ENCODE measurements at places on chromosomes 3 and 15.
A peak's percentile ranks its signal among the peaks of the same experiment; 100 is the strongest.

DNA sequence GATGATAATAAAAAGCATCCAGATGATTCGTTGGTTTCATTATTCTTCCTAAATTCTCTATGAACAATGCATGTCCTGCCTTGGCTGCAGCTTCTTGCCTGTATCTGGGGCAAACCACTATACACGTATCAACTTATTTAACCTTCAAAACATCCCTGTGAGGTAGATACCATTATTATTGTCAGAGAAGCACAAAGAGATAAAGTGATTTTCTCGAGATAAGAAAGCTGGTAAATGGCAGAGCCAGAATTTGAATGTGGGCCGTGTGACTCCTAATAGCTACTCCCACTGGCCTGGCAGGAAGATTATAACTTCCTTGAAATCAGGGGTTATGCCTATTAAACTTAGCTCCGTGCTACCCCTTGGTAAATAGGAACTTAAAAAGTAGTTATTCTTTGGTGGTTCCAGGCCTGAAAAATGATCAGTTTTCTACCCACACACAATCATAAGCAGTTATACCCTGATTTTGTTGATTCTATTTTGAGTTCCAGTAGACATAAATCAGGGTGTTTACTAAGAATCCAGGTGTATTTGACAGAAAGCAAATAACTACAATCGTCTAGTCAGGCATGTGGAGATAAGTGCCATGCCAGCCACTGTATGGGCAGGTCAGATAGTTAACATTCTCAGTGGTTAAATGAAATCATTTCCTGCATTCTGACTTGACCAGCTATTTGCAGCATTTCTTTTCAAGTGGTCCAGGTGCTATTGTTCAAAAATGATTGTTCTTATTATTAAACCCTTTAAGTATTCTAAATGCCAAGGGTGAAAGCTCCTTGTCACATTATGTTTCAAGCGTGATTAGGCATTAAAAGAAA lies 99.2 kb upstream of the LRRN1 start:
- DNase-seq = no peak

DNA sequence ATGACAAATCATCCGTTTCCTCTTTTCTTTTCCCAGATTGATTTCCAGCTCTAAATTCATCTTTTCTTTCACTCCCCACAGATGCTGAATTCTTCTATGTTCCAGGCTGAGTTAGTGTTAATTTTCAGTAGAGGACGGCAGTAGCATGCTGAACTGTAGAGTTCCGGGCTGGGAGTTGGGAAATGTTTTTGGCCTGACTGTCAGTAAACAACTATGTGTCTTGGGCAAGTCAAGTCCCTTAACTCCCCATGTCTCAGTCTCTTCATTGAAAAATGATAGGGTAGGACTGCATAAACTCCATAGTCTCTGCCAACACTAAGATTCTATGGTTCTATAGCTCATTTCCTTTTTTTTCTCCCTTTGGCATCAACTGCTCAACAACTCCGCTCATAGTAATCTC lies 333.9 kb downstream of the TIGIT start:
- DNase-seq = no peak

DNA sequence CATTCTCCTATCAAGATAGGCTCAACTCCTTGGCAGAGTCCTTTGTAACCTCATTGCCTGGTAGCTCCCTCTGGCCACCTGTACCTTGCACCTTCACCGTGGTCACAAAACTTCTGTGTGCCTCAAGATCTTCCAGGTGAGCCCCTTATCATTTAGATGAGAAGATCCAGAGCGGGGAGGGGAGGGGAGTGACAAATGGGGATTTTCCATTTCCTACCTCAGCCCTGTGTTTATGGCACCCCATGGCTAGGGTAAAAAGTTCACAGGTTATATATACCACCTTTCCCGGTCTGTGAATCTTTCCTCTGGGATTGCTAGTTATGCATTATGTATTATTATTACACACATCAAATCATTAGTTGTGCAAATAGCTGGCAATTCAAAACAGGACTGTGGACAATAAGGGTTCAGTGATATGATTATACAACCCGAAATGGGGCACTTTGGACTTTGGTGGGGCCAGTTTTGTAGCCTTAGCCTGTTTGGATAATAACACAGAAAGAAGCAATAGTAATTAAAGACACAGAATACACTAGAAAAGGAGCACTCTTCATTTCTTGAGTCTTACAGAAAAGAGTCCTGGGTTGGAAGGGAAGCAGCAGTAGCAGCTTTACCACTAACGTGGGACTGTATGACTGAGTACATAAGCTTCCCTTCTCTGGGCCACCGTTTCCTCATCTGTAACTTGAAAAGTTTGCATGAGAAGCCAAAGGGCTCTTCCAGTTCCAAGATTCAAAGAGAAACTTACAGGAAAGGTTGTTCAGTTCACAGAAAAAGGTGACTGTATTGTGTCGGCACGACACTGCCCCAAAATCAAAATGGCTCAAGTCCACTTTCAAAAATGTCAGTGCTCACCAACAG lies 7.1 kb downstream of the TLE3 start:
- no peak for DNase-seq

- DNase-seq = no peak
These were observed 1010.8 kb downstream of the FHIT start for GRCh38 chr3:60240492-60240891.

DNA sequence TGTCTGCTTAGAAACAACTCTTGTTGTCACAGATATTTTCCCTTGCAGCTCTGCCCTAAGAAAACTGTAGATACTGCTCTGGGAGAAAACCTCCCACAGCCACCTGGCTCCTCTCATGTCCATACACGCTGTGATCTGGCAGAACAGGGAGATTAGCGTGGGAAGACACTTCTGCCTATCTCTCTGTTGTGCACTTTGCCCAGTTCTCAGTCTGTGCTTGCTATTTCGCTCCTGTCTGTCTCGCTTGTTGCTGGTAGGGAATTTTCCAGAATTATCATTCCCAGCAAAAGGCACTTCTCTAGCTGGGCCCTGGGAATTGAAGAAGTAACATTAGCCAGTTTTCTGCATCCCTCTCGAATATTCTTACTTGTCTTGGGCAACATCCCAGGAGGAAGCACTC lies 8.1 kb upstream of the GATM start:
- no peak for DNase-seq

DNA sequence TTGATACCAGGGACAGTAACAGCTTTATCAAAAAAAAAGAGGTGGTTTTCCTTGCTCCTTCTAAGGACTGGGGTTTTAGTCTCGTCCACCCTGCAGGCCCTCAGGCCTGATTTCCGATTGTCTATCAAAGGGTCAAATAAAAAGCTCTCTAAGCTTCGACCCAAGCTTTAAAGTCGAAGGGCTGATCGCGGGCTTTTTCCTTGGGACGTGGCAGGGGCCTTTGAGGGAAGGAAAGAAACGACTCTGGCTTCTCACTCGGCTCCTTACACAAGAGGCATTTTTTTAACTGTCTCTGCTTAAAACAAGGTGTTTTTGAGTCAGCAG lies 354 bp upstream of the KLHL24 start:
- DNase-seq = no peak

GRCh38 chr15:37764733-37765191 lies 169.7 kb upstream of the TMCO5A start:
- DNase-seq = no peak

DNA sequence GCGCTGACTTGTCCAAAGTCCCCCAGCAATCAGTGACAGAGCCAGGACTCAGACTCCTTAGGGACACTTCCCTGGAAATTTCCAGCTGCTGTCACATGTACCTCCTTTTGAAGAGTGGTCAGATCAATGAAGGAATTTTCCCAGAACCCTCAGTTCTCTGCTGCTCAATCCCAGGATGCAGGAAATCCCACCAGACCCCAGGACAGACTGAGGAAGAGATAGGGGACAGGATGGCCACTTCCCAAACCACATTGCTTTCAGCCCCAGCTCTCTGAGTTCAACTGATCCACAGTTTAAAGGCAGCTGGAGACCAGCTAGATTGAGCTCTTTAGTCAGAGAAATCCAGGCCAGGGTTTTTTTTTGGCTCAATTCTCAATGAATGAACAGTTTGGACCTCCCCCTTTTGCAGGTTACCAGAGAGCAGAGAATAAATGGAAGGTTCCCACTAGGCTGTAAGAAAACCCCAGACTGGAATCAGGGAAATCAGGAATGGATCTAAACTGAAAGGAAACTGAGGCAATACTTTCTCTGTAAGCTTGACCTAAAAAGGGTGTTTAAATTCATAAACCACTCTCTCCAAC lies 1.5 kb downstream of the CYP1A1 start:
- no peak for DNase-seq

- no peak for DNase-seq
These were observed 419.5 kb upstream of the NAALADL2 start for GRCh38 chr3:174439331-174440252.

- no peak for DNase-seq
These were observed 21.7 kb upstream of the LRTM1 start for GRCh38 chr3:54949491-54950044.

DNA sequence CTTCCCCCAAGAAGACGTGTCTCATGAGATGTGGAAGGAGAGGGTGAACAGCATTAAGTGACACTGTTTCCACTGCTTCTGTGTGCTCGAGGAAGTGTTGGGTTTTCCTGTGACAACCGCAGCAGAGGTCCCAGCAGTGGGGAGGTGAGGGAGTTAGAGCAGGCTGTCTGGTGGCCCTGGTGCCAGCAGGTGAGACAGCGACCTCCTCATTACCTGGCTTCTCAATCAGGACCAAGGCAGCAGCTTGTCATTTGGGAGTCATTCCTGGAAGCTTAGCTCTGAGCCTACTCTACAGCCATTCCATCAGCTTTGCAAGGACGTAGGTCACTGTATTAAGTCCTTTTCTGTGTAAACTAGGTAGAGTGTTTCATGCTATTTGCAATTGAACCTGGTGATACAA lies 63.3 kb upstream of the RGMA start:
- peak; percentile 32 for DNase-seq

- DNase-seq = peak; percentile 5
These were observed 52.1 kb upstream of the FGD5 start for GRCh38 chr3:14766428-14767244.
